ENCODE measurements at places on chromosomes 5 and 9. TPM values are rescaled to one million over a fixed set of nuclear protein-coding genes. Genes with fewer than 3 reads are reported as not detected.

Gene STC2
- polyA plus RNA-seq, result 5.3 TPM

Gene SLC23A1
- 0.48 TPM for polyA plus RNA-seq

Gene CDH6
- polyA plus RNA-seq, result 4.5 TPM

Gene CCDC187
- 0.04 TPM for polyA plus RNA-seq

Gene LCN1
- polyA plus RNA-seq, result not detected

Gene INSL6
- polyA plus RNA-seq, result 0.58 TPM

Gene FOXD4L6
- polyA plus RNA-seq, result not detected

Gene DOCK8
- 8.2 TPM for polyA plus RNA-seq

Gene TAF1L
- polyA plus RNA-seq, result 0.05 TPM

Gene MEF2C
- polyA plus RNA-seq, result 1,127 TPM

Gene STKLD1
- polyA plus RNA-seq, result 1.5 TPM

Gene SAXO1
- polyA plus RNA-seq, result 0.06 TPM

Gene SH3TC2
- 1.8 TPM for polyA plus RNA-seq

Gene MYORG
- 19.7 TPM for polyA plus RNA-seq

Gene FRMD3
- polyA plus RNA-seq, result 15.4 TPM
